Cerebellum (tissue), 4 donors: ENCODE measurements at places on chromosomes 6 and 20. TPM values are rescaled to one million over a fixed set of nuclear protein-coding genes. Genes with fewer than 3 reads are reported as not detected.

- no peak for DNase-seq
Observed at GRCh38 chr6:52299653-52300052, 15.1 kb upstream of the MCM3 start.

GRCh38 chr6:147935656-147936055 is 407.0 kb upstream of the SASH1 start:
- no peak for DNase-seq

Gene ME1
- 4.0 TPM for total RNA-seq

Gene SERAC1
- 23.3 TPM for total RNA-seq

Gene ZNF311
- 5.5 TPM for total RNA-seq

Gene POLR3F
- 27.3 TPM for total RNA-seq

GRCh38 chr6:3939964-3940363 is 90.8 kb downstream of the FAM50B start:
- DNase-seq: no peak

Gene HCRTR2
- total RNA-seq: 10.2 TPM

- DNase-seq: no peak
Observed at GRCh38 chr20:24131684-24132083, 143.1 kb upstream of the GGTLC1 start.

- no peak for DNase-seq
Observed at GRCh38 chr6:34834789-34835518, 43.1 kb downstream of the BLTP3A start.

DNA sequence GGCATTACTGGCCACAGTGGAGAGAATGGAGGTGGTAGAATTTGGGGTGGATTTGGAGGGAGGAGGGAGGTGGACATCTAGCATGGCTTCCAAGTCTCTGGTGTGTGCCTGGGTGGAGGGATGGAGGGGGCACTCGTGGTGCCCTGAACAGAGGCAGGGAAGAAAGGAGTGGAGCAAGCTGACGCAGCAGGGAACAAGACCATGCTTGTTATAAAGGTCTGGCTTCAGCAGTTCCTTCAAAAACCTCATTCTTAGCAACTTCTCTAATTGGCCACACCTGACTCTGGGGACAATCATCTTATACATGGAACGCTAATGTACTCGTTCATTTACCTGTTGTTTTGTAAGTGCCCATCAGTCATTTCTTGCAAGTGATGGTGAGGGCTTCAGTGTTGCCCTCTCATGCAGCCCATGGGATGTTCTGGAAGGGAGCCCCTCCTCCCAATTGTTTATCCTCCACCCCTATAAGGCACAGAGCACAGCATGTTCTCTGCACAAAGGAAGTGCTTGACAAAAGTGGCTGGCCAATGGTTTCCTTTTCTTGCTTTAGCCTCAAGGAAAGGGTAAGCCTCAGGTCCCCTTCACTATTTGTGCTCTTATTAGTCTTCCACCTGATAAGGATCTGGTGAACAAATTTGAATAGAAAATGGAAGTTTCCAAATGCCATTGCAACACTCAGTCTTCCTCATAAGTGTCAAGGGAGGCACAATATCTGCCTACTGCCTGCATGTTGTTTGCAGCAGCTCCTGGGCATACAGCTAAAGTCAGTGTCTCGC is 39.3 kb downstream of the GFOD1 start:
- DNase-seq: no peak

Gene FOXF2
- 2.4 TPM for total RNA-seq

Gene BANF2
- total RNA-seq: not detected

Gene EYS
- total RNA-seq: 7.5 TPM

Gene KCNK16
- total RNA-seq: not detected

DNA sequence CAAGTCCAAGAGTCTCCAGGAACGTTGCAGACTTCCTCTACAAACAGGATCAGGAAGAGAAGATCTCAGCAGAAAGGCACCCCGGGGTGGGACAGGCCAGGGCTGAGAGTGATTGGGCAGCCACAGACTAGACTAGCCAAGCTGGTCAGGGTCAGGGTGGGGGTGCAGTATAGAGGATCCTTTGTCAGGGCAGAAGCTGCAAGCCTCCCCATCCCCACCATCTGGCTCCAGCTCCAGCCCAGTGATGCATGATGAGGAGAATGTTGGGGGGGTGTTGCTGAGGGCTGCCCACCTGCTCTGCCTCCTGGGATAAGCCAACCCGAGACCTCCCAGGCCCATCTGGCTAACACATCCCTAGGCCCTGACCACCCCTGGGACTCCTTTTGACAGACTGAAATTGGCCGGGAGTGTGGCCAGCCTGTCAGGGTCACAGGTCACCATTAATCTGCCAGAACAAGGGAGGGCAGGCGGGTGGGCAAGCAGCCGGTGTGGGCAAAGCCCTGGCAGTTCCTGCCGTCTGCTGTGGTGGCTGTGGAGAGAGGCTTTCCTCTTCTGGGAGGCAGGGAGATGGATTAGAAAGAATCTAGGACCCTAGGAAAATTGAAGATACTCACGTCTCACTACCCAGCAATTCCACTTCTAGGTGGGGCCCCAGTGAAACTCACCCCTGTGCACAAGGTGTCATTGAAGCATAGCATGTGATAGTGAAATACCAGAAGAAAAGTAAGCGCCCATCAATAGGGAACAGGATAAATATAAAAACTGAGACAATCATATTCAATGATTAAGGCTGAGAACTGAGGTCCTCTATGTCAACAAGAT is 22.1 kb upstream of the SNTA1 start:
- DNase-seq: no peak

DNA sequence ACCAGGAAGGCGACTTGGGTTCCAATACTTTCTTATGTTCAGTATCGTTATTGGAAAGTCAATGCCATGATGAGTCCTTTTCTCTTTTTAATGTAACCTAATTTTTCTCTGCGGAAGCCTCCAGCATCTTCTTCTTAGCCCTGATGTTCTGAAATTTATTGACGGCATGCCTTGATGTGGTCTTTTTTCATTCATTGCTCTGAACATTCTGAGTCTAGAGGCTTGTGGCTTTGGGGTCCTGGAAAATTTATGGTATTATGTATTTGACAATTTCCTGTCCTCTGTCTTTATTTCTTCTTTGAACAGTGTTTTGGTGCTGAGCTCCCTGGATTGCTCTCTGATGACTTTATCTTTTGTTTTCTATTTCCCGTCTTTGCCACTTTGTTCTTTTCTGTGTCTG is 28.7 kb upstream of the MAS1 start:
- no peak for DNase-seq

Gene ALDH8A1
- 5.9 TPM for total RNA-seq

DNA sequence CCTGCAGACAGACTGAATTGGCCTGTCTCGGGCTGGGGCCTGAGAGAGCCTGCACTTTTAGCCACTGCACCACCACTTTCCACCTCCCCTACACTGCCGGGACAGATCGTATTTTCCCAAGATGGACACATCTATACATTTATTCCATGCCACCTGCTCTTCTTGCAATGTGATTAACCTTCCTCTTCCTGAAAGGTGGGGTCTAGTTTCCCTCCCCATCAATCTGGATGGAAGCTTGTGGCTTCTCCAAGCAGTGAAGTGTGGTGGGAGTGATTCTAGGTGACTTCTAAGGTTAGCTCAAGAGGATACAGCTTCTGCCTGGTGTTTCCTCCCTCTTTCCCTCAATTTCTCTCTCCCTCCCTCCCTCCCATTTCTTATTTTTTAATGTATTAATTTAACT is 150.3 kb upstream of the PROKR2 start:
- no peak for DNase-seq
